ENCODE measurements at places on chromosomes 3 and 15.

DNA sequence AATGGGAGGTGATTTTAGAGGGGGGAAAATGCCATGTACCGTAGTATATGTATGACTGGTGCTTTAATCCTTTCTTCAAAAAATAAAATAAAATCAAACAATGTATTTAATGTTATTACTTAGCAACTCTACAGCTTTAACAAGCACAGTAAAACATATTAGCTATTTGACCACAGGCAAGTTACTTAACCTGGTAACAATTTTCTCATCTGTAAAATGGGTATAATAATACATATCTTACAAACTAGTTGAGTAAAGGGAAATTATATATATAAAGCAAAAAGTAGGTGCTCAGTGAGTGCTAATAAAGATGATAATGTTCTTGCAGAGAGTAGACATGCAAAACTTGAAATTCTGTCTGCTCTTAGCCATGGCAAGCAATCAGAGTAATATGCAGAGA is 27.9 kb downstream of the SSR3 start:
- DNase-seq = no peak

GRCh38 chr3:122074621-122075265 is 19.6 kb downstream of the CD86 start:
- no peak for DNase-seq

DNA sequence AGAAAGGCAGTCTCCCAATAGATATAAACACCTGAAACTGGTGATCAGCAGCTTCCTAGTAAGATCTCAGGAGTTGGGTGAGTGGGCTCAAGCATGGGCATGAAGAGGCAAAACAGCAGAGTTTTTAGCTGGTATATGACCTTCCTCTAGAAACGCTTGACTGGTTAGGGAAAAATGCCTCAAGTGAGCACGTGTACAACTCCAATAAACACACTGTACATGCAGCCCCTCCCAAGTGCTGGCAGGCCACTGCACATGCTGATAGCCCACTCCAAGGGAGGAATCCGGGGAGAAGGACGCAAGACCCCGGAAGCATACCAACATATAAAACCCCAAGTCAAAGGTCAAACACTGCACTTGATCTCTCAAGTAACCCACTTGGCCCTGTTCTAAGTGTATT is 143.0 kb downstream of the FMN1 start:
- no peak for DNase-seq

DNA sequence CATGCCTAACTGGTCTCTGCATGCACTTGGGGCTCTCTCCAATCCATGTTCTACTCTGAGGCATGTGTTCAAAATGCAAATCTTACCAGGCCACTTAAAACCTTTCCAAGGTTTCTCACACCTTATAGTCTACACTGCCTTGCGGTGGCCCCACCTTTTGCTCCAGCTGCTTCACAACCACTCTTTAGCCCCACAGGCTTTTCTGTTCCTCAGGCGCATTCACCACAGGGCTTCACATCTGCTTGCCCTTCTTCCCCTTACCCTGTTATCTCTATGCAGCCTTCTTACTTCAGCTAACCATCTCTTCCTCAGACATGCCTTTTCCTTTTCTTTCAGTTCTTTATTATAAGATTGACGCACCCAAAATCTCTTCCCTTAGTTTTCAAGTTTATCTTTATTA is 37.8 kb downstream of the MINDY4B start:
- DNase-seq = no peak

DNA sequence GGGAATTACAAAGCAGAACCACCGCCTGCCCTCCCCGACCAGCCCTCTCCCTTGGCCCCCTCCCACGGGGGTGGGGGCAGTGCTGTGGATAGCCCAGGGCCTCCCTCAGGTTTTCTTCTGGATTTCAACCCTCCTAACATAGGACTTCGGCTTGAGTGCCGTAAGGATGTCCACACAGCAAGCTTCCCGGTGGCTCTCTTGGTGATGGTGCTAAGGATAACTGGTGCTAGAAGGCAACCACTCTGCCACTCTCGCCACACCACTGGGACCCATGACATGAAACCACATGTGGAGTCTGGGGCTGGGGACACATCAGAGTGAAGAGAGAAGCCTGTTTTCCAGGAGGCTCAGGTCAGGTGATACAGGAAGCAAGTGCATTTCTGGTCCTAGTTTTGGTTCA is 35.4 kb downstream of the SCN5A start:
- no peak for DNase-seq

DNA sequence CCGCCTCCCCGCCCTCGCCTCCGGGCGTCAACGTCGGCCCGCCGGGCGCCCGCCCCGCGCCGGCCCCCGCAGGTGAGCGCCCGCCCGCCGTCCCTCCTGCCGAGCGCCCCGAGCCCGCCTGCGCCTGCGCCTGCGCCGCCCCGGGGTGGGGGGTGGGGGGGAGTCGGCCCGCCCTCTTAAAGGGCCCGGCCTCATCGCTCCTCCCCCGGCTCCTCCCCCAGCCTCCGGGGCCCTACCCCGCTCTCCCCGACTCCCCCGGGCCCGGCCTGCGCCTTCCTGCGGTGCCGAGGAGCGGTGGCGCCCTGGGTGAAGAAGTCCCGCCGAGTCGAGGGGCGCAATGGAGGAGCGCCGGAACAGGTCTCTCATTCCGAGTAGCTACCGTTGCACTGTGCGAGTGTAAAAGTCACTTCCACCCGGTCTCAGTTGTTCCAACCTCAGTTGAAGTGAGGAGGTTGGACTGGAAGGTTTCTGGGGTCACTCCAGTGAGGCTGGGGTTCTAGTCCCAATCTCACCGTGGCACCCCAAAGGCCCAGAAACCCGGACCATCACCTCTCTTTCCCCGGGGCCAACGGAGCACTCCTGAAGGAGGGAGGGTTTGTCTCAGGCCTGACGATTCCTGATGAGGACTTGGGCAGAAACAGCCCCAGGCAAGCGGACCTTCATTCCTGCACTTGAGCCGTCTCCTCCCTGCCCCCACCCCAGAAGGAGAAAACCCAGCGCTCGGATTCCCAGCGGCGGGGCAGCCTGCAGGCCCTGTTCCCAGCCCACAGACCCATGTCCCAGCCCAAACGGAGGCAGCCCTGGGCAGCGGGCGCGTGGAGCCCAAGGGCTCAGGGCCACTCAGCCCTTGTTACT is 1.5 kb upstream of the TNK2 start:
- DNase-seq = peak; percentile 89

GRCh38 chr3:196177967-196178366 is 33.2 kb downstream of the ZDHHC19 start:
- no peak for DNase-seq

DNA sequence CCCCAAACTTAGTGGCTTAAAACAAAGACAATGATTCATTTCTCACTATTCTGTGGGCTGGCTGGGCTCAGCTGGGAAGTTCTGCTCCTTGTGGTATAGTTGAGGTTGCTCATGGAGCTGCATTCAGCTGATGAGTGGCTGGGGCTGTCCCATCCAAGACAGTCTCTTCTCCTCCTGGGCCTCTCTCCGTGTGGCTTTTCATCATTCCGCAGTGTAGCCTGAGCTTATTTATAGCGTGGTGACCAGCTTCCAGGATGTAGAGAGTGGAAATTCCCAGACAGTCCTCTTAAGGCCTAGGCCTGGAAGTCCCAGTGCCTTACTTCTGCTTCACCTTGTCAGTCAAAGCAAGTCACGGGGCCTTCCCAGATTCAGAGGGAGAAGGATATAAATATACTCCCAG is 136.7 kb upstream of the DAZL start:
- DNase-seq = no peak

GRCh38 chr15:66066481-66066880 is 187.1 kb downstream of the MEGF11 start:
- DNase-seq = no peak

- DNase-seq = no peak
Measured at GRCh38 chr3:156803952-156804741, 22.0 kb upstream of the LEKR1 start.
